ENCODE measurements at places on chromosomes 12 and 14.

DNA sequence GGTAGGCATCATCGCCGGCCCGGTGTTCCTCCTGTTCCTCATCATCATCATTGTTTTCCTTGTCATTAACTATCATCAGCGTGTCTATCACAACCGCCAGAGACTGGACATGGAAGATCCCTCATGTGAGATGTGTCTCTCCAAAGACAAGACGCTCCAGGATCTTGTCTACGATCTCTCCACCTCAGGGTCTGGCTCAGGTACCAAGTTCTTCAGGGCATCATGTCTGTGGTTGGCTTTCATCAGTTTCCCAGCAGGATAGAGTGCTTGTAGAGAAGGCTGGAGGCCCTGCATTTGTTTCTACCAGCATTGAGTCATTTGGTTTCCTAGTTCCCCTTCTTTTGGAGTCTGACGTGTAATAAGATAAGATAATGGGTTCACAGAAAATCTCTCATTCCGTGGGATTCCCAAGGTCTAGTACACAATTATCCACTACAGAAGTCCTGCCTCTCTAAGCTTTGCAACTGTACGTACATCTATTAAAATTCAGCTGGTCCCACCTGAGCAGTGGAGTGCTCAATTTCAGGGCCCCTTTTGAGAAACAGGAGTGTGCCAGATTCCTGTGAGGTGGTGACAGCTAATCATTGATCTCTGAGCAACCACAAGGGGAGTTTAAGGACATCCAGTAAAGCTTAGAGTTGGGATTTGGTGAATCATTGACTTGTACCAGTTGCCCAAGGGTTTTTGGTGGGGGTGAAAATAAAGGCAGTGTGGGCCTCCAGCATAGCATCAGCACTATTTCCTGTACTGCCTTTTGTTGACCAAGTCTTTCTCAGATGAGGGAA is 25.1 kb downstream of the ACVR1B start:
- DNase-seq = no peak

DNA sequence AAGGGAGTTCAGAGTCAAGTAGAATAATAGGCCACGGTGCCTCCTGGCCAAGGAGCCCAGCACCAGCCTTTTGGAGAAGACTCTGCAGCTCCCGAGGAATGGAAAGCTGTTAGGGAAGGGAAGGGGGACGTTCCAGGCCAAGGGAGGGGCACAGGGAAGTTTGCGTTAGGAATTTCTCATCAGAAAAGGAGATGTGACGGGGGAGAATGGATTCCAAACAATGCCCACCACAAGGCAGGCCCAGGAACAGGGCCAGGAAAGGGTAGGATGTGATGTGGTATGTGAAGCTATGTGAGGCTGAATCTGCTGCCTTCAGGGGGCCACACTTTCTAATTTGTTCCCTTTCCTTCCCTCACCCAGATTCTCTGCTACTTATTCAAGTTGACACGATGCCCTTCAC is 46.0 kb downstream of the DGLUCY start:
- no peak for DNase-seq

DNA sequence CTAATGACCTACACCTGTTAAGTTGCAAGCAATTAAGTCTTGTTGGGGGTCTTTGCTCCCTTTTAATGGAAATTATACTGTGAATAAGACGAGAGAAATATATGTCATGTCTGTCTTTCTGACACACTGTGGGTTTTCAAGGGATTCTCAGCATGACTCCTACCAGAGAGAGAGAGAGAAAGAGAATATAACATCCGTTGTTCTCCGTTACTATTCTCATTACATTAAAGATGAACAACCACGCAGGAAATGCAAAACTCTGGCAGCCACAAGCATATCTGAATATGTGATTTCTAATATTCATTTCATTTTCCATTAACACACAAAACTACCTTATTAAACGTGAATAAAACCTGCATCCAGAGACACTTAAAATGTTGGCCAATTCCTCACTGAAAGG is 67.3 kb upstream of the EGLN3 start:
- no peak for DNase-seq

GRCh38 chr14:28577711-28578131 is 188.9 kb upstream of the FOXG1 start:
- DNase-seq = no peak

DNA sequence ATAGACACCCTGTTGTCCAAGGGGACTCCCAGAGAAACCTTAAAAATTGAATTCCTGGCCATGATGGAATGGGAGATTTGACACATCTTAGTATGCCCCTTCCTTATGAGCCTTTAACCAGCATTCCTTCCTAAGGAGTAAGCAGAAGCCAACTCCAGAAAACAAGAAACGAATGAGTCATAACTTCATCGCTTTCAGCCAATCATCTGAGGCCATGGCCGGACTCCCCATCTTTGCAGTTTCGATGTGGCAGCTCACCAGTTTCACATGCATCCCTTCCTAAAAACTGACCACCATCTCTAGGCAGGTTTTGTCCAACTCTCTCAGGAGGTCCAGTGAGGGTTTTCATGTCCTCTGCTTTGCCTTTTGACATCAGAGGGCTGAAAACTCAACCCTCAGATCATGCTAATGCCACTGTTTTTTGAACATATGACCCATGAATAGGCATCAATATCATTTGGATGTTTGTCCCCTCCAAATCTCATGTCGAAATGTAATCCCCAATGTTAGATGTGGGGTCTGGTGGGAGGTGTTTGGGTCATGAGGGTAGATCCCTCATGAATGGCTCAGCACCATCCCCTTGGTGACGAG is 19.9 kb downstream of the DAAM1 start:
- DNase-seq = no peak

GRCh38 chr12:62604373-62604772 is 137.7 kb downstream of the MON2 start:
- no peak for DNase-seq

DNA sequence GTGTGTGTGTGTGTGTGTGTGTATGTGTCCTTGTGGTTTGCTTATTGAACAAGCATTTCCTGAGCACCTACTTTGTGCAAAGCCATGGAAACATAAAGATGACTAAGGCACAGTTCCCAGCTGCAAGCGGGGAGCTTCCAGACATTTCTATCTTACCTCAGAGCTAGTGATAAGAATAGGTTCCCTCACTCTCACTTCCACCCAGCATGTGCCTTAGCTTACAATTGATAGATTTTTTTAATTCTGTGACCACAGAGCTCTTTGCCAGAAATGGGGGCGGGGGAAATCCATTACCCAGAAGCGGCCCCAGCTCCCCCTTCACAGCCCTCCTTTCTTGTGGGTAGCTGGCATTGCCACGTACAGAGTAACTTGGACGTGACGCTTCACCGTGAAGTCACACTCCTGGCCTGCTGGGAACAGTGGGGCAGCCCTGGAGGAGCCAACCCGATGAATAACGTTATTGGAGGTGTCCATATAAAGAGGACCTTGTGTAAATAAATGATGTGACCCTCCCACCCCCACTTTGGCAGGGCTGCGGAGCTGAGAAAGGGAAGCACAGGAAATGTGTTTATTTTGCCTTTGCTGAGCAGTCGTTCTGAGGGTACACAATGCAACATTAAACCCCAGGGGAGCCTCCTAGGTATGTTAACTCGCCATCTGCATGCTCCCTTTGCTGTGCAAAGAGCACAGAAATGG is 238.9 kb downstream of the CHST11 start:
- DNase-seq = peak; percentile 27

DNA sequence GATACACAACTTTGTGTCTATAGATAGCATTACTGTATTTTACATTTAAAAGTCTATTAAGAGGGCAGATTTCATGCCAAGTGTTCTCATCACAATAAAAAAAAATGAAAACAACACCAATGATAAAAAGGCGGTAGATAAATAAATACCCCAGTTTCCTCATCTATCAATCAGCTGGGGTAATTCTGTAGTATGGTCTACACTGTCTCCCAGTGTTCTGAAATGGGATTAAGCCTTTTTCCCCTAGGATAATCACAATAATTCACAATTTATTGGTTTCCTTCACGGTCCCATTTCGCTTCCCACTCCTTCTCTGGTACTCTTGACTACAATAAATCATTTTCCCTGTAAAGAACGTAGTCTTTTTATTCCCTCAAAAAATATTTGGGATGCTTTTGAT is 114.3 kb downstream of the SSPN start:
- no peak for DNase-seq

DNA sequence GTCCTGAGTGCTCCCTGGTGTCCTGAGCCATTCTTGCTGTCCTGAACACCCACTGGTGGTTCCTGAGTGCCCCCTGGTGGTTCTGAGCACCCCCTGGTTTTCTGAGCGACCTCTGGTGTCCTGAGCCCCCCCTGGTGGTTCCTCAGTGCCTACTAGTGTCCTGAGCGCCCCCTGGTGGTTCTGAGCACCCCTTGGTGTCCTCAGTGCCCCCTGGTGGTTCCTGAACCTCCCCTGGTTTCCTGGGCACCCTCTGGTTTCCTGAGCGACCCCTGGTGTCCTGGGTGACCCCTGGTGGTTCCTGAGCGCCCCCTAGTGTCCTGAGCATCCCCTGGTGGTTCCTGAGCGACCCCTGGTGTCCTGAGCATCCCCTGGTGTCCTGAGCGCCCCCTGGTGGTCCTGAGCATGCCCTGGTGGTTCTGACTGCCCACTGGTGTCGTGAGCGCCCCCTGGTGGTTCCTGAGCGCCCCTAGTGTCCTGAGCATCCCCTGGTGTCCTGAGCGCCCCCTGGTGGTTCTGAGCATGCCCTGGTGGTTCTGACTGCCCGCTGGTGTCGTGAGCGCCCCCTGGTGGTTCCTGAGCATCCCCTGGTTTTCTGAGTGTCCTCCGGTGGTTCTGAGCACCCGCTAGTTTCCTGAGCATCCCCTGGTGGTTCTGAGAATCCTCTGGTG is 473.1 kb downstream of the TMEM121 start:
- DNase-seq = no peak

DNA sequence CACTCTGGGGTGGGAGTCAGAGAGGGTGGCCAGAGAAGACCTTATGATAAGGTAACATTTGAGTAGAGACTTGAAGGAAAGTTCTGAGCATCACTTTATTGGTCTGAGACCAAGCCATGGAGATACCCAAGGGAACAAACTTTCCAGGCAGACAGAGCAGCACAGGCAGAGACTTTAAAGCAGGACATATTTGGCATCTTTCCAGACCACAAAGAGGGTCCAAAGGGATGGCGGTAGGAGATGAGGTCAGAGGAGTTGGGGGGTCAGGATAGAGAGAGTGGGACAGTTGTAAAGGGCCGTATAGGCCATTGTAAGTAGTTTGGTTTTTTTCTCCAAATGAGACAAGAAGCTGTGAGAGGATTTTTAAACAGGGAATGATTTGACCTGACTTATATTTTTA is 344.4 kb downstream of the SEC23A start:
- no peak for DNase-seq

DNA sequence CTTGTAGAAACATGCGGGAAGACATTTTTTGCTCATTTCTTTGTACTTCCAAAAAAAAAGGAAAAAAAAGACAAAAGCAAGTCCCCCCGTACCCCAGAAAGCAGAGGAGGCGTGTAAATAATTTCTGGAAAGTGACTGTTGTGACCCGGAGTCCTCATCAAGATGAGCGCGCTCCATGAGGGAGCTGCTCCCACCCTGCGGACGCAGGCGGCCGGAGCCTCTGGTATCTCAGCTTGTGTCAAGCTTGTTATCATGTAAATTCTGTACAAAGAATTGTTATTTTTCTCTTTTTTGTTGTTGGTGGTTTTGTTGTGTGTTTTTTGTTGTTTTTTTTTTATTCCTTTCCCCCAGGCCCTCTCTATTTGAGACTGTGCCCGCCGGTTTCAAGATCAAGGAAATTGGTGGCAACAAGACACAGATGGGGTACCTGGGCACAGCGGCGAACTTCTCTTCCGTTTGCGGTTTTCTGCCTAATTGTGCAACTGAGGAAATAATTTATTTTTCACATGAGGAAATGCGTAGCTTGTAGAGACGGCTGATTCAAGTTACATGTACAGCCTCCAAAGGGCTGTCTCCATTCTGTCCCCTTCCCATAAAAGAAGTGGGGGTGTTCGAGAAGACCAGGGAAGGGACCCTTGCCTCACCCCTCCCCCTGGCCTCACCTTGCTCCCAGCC is 27.0 kb downstream of the HPD start:
- DNase-seq = no peak

GRCh38 chr14:31876741-31877140 is 200.4 kb upstream of the ARHGAP5 start:
- DNase-seq = no peak

GRCh38 chr14:65476273-65476941 is 63.9 kb downstream of the FUT8 start:
- DNase-seq = no peak

GRCh38 chr14:103130965-103131364 is 7.7 kb downstream of the TNFAIP2 start:
- DNase-seq = no peak

- no peak for DNase-seq
Measured at GRCh38 chr12:107167756-107168155, 74.4 kb upstream of the CRY1 start.

DNA sequence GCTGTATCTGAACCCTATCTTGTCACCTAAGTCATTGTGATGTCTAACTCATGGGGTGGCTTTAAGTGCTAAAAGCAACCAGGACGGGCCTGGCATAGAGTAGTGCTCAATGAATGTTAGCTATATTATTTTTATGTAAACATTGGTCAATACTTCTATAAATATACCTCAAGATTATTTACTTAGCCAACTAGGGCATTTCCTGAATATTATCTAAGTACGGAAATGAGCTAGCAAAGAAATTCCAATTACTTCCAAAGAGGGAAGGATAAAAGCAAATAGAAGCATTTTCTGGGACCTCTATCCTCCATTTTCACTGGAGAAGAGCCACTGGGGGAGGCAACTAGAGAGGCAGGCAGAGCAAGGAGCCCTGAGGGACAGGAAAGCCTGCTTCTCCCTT is 20.6 kb downstream of the CCDC92 start:
- DNase-seq = no peak

Measured in NCI-H446 treated with DMSO at 0.1 percent for 48 hours (cell line).